Liver (tissue), 10 donors: ENCODE measurements at places on chromosomes 4 and X.

DNA sequence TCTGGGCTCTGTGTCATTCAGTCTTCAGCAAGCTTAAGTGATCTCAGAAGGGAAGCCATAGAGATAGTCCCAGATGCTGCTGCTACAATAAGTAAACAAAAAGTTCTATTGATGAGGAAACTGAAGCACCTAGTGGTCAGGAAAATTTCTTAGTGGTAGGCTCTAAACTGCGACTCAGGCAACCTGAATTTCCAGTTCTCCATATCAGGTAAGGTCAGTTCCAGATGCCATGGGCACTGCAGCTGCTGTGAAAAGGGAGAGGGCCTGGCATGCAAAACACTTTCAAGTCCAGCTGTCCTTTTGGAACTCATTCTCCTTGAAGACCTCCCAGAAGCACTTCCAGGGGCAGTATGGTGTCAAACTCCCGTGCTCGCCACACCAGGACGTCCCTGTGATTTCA, 46.2 kb downstream of the REELD1 start:
- H3K27ac ChIP-seq, result no peak overlapping the region
- peaks cover 2% of the 10 kb centered on the region for H3K36me3 ChIP-seq
- DNase-seq, result no peak
- H3K4me3 ChIP-seq, result no peak overlapping the region
- H3K27me3 ChIP-seq, result no peaks in the 10 kb centered on the region

- H3K4me1 ChIP-seq, result peaks cover 1% of the 10 kb centered on the region
- peaks cover 5% of the 10 kb centered on the region for H3K36me3 ChIP-seq
- H3K27me3 ChIP-seq, result no peaks in the 10 kb centered on the region
- no peak overlapping the region for H3K27ac ChIP-seq
- no peak for DNase-seq
- H3K4me3 ChIP-seq, result no peak overlapping the region
These were observed 995 bp upstream of the NFXL1 start for GRCh38 chr4:47915378-47915777.

- H3K36me3 ChIP-seq, result no peaks in the 10 kb centered on the region
- DNase-seq, result no peak
- no peak overlapping the region for H3K4me3 ChIP-seq
These were observed 341.7 kb downstream of the PPP3CA start for GRCh38 chr4:101005659-101006058.

DNA sequence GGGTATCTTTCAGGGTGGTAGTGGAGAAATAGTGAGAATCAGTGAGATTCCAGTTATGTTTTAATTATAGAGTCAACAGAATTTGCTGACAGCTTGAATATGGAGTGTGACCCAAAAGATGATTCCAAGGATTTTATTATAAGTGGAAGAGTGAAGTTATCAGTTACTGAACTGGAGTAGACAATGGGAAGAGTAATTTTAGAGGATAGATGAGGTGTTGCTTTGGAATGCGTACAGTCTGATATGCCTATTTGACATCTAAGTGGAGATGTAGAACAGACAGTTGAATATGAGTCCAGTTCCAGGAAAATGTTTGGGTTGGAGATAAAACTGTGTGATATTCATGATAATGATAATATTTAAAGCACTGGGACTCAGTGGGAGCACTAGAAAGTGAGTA, 174.2 kb downstream of the MAPK10 start:
- no peaks in the 10 kb centered on the region for H3K27me3 ChIP-seq
- no peak overlapping the region for H3K4me3 ChIP-seq
- H3K36me3 ChIP-seq, result no peaks in the 10 kb centered on the region
- DNase-seq, result no peak

DNA sequence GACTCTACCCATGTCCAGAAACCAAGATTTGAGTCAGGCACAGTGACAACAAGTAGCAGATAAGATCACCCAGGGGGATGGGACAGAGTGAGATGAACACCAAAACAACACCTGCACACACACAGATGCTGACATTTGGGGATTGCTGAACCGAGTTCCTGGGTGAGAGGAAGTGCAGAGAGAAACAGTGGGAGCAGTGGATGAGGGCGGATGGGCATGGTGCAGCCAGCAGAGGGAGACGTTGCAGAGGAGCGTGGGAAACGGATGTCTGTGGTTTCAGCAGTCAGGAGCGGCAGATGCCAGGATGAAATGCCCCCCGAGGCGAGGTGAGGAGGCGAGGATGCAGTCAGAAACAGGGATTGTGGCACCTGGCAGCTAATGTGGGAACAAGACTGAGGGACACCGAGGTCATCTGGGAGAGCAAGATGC, 78.6 kb upstream of the STS start:
- H3K36me3 ChIP-seq, result no peaks in the 10 kb centered on the region
- peaks cover 18% of the 10 kb centered on the region for H3K4me1 ChIP-seq
- no peak overlapping the region for H3K4me3 ChIP-seq
- H3K27me3 ChIP-seq, result no peaks in the 10 kb centered on the region

DNA sequence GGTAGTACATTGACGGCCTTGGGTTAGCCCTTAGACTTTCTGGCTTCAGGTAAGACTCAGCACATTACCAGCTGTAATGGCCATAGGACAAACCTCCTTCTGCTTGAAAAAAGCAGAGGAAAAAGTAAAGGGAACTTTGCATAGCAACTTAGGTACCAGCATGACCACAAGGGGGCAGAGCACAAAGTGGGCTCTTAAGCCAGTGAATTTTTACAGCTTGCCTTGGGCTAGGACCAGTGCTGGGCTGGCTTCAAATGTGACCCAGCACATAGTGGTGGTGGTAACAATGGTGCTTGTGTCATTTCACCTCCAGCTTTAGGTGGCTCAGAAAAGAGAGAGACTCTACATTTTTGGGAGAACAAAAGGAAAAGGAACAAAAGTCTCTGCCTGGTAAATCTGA, 66.1 kb downstream of the KLHL4 start:
- H3K27me3 ChIP-seq, result no peaks in the 10 kb centered on the region
- H3K27ac ChIP-seq, result no peak overlapping the region
- DNase-seq, result no peak
- no peaks in the 10 kb centered on the region for H3K36me3 ChIP-seq

DNA sequence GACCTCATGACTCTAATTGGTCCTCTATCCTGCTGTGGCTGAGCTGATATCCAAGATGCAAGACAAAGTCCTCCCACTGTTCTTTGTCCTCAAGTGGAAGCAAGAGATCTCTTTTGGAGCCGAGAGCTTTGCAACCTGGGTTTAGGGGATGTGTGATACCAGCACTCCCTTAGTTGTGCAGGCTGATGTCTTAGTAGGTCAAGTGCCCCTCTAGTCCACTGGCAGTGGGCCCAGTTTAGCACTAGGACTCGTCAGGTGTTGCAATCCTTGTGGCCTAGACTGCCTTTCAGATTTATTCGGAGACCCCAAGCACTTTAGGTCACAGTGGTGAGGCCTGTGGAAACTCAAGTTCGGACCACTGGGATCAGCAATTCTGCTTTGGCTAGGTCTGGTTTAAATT, 64.0 kb downstream of the GPRASP3 start:
- no peaks in the 10 kb centered on the region for H3K27me3 ChIP-seq
- H3K4me1 ChIP-seq, result no peaks in the 10 kb centered on the region
- H3K4me3 ChIP-seq, result no peak overlapping the region
- H3K27ac ChIP-seq, result no peak overlapping the region

GRCh38 chrX:155148724-155149537, 67.3 kb upstream of the VBP1 start:
- H3K27ac ChIP-seq, result no peak overlapping the region
- H3K4me1 ChIP-seq, result peaks cover 3% of the 10 kb centered on the region
- no peak overlapping the region for H3K4me3 ChIP-seq
- H3K36me3 ChIP-seq, result no peaks in the 10 kb centered on the region

DNA sequence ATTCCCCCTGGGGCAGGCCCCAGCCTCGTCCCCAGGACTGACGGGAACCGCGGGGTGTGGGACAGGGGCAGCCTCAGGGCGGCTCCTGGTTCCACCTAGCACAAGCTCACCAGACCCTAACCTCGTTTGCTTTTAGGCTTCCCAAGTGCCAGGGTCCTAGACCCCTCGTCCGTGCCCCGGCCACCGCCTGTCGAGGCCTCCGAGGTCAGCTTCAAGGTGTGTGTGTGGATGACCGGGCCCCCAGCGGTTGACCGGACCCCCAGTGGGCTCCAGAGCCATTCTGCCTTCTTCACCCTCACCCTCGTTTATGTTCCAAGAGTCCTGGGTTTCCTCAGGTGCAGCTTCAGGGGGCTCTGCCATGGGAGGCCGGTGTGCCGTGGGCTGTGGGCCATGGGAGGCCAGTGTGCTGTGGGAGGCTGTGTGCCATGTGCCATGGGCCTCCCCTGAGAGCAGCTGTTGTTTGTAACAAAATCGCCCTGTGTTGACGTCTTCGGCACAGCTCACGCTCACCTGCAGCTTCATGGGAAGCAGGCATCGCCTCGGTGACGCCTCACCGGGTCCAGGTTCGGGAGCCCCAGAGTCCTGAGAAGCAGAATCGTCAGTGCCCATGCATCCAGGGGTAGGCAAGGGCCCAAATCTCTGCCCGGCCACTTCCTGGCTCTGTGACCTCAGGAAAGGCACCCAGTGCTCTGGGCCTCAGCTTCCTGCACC, 43.0 kb upstream of the HMX1 start:
- H3K4me3 ChIP-seq, result no peak overlapping the region
- no peaks in the 10 kb centered on the region for H3K27me3 ChIP-seq
- no peaks in the 10 kb centered on the region for H3K4me1 ChIP-seq
- peak; percentile 29 for DNase-seq

GRCh38 chrX:48493890-48494364, 14.9 kb upstream of the PORCN start:
- no peaks in the 10 kb centered on the region for H3K36me3 ChIP-seq
- DNase-seq, result peak; percentile 34
- H3K27me3 ChIP-seq, result no peaks in the 10 kb centered on the region
- H3K27ac ChIP-seq, result no peak overlapping the region

DNA sequence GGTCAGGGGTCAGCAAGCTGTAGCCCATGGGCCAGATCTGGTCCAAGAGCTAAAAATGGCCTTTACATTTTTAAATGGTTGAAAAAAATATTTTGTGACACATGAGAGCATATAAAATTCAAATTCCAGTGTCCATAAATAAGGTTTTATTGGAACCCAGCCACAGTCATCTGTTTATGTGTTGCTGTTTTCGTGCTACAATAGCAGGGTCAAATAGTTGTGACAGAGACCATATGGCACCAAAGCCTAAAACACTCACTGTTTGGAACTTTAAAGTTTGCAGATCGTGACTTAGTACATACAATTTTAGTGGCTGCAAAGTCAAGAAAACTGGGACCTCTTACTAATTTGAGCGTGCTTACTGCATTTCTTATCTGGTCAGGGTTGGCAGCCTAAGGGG, 29.2 kb downstream of the LAMP2 start:
- no peak overlapping the region for H3K27ac ChIP-seq
- no peaks in the 10 kb centered on the region for H3K4me1 ChIP-seq
- DNase-seq, result no peak
- H3K36me3 ChIP-seq, result peaks cover 5% of the 10 kb centered on the region
- no peaks in the 10 kb centered on the region for H3K27me3 ChIP-seq
- H3K4me3 ChIP-seq, result no peak overlapping the region

DNA sequence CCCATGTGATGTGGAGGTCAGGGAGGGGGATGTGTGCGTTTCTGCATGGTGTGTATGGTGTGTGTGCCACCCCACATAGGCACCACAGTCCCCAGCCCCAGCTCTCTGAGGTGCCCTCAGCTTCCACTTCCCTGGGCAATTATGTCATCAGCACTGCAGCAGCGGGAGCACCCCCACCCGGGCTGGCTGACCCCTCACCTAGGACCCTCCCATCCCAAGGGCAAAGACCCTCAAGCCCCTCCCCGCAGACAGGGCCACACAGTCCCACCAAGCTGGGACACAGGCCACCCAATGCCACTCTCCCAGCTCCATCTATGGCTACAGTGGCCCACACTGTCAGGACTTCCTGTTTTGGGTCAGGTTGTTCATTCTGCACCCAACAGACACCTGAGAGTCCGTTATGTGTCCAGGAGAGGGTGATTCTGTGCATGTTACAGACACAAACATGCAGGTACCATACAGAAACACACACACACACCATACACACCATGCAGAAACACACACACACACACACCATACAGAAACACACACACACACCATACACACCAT, 75.2 kb downstream of the JAKMIP1 start:
- no peak overlapping the region for H3K4me3 ChIP-seq
- no peaks in the 10 kb centered on the region for H3K27me3 ChIP-seq

- H3K4me3 ChIP-seq, result no peak overlapping the region
- H3K27me3 ChIP-seq, result no peaks in the 10 kb centered on the region
- H3K27ac ChIP-seq, result peak overlapping the region; percentile 46
- peaks cover 16% of the 10 kb centered on the region for H3K4me1 ChIP-seq
- no peak for DNase-seq
These were observed 21.8 kb downstream of the TXLNG start for GRCh38 chrX:16807976-16808542.

DNA sequence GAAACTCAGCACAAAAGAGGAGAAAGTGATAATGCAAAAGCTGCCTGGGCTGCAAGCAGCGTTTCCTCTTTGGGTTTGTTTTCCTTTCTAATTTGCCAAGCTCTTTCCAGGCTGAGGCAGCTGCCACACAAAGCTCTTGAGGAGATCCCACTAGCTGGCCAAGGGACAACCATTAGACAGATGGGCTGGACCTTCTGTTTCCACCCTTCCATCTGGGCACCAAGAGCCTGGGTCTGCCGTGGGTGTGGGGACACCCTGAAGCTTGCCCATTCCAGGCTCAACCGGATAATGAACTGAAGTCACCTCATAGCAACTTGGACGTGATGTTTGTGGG, 194.6 kb upstream of the C1QTNF7 start:
- no peaks in the 10 kb centered on the region for H3K27me3 ChIP-seq
- no peaks in the 10 kb centered on the region for H3K4me1 ChIP-seq
- no peak for DNase-seq
- no peaks in the 10 kb centered on the region for H3K36me3 ChIP-seq
- no peak overlapping the region for H3K4me3 ChIP-seq
- no peak overlapping the region for H3K27ac ChIP-seq

- no peak overlapping the region for H3K27ac ChIP-seq
- no peak overlapping the region for H3K4me3 ChIP-seq
- no peaks in the 10 kb centered on the region for H3K36me3 ChIP-seq
- DNase-seq, result no peak
- H3K27me3 ChIP-seq, result no peaks in the 10 kb centered on the region
These were observed 14.1 kb downstream of the XIAP start for GRCh38 chrX:123873956-123874355.

DNA sequence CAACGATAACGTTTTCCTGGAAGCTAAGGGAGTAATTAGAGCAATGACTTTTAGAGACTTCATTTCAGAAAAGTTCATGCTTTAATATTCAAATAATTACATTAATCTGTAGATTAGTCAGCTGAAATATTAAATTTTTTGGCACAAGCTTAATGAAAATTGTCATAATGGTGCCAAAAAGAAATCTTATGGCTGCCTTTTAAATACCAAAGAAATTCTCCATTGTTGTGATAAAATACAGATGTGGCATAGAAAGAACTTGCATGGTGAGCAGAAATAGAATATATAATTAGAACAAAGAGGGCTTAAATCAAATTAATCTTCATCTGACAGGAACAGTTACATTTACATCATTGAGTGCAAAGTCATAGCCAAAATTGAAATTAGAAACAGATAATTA, 263.5 kb downstream of the AFF2 start:
- H3K27ac ChIP-seq, result no peak overlapping the region
- H3K4me3 ChIP-seq, result no peak overlapping the region
- no peaks in the 10 kb centered on the region for H3K36me3 ChIP-seq
- H3K27me3 ChIP-seq, result no peaks in the 10 kb centered on the region
- no peak for DNase-seq

GRCh38 chr4:115688961-115689360, 575.5 kb upstream of the NDST4 start:
- H3K4me1 ChIP-seq, result no peaks in the 10 kb centered on the region
- no peak overlapping the region for H3K4me3 ChIP-seq
- no peak for DNase-seq
- H3K36me3 ChIP-seq, result no peaks in the 10 kb centered on the region
- H3K27ac ChIP-seq, result no peak overlapping the region
- no peaks in the 10 kb centered on the region for H3K27me3 ChIP-seq

GRCh38 chrX:11341274-11342201, 48.3 kb downstream of the AMELX start:
- peak overlapping the region; percentile 80 for H3K27ac ChIP-seq
- H3K36me3 ChIP-seq, result no peaks in the 10 kb centered on the region
- H3K4me1 ChIP-seq, result peaks cover 10% of the 10 kb centered on the region
